ENCODE measurements at places on chromosomes 16 and 17.

DNA sequence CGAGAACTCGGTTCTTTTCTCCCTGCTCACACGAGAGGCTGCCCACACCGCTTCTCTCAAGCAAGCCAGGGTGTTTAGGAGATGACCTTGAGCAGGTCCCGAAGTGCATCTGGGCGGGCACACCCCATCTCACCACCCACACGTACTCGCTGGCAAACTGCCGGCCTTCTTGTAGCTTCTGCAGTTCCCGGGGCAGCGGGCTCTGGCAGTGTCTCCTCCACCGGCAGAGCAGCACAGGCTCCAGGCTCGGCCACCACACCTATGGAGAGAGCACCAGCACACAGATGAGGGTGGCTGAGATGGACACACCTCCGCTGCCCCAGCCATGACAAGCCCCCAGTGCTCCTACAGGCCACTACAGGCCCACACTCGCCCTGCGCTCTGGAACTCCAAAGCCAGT is 23.5 kb downstream of the ZNF276 start:
- DNase-seq = peak; percentile 55

GRCh38 chr17:44607836-44608690 is 48.2 kb upstream of the MEIOC start:
- no peak for DNase-seq

- DNase-seq = peak; percentile 77
Measured at GRCh38 chr16:87464691-87465300, 28.0 kb downstream of the ZCCHC14 start.

DNA sequence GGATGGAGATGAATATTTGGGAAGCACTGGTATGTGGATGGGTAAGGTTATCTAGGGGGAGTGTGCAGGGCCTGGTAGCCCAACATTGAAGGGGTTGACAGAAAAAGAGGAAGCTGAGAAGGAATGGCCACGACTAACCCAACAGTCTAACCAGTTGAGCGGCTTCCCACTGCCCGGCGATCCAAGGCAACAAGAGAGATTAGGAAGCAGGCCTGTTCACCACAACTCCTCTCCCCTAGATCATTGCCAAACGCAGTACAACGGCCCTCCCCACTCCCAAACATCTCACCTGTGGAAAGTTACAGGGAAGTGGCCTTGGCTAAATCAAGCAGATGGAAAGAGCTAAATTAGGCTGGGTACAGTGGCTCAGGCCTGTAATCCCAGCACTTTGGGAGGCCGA is 11.2 kb upstream of the RANGRF start:
- DNase-seq = no peak

DNA sequence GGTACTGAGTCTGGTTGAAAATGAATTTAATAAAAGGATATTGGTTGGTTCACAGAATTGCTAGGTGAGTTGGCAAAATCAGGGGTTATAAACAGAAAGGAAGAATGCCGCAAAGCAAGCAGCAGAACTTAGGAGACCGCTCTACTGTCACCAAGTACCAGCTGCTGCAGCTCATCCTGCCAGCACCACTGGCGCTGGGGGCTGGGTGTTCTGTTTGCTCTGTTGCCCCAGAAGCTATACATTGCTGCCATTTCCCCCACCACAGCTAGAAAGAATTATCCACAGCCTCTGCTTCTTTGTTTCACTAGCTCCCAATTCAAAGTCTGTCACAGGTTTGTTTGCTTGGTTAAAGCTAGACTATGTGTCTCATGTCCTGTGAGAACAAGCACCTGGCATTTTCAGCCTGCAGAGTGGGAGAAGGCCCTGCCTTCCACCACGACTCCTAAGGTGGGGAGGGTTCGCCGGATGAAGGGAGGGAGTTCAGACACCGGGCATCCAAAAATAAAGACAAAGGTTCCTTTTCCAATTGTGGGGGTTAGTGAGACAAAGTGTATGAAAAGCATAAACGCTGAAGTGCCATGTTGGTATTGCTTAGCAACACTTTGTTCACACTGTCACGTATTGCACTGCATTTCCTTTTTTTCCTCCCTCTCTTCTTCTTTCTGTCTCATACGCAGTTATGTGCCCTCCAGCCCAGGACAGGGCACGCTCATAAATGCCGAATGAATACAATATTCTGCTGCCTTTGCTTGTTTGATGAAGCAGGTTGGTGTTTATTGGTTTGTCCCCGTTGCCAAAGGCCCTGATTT is 9.6 kb upstream of the CPD start:
- no peak for DNase-seq

DNA sequence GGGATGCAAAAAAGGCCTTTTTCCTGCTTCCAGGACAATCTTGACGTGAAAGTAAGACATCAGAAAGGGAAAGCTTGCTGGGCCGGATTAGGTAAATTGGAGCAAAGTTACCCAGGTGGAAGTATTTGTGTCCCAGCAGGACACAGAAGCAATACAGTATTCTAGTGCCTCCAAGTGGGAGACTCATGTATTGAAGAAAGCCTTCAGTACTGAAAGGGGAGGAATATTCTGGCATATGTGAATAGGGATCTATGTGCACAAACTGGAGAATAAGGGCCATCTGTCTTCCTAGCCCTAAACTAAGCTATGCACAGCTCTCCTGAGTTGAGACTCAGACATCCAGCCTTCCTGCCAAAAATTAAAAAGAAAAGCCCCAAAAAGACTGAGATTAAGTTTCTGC is 327.3 kb upstream of the CDH8 start:
- no peak for DNase-seq

GRCh38 chr17:80577876-80578570 is 33.4 kb downstream of the RPTOR start:
- DNase-seq = no peak

- no peak for DNase-seq
Measured at GRCh38 chr16:81639931-81640680, 139.0 kb upstream of the PLCG2 start.

DNA sequence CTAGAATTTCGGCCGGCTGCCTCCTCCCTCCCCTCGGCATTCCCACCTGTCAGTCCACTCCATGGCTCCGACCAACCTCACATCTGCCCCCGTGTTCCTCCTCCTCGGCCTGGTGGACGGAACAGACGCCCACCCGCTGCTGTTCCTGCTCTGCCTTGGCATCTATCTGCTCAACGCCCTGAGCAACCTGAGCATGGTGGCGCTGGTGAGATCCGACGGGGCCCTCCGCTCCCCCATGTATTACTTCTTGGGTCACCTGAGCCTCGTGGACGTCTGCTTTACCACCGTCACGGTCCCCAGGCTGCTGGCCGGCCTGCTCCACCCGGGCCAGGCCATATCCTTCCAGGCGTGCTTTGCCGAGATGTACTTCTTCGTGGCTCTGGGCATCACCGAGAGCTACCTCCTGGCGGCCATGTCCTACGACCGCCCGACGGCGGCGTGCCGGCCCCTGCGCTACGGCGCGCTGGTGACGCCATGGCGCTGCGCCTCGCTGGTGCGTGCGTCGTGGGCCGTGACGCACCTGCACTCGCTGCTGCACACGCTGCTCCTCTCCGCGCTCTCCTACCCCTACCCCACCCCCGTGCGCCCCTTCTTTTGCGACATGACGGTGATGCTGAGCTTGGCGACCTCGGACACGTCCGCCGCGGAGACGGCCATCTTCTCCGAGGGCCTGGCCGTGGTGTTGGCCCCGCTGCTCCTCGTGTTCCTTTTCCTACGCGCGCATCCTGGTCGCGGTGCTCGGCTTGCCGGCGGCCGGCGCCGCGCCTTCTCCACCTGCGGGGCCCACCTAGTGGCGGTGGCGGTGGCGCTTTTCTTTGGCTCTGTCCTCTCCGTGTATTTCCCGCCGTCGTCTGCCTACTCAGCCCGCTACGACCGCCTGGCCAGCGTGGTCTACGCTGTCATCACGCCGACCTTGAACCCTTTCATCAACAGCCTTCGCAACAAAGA is at the start of gene OR3A2:
Gene OR3A2 (minus strand): TSS at position 440 of the 948 bp plus-strand sequence.
- DNase-seq = no peak

DNA sequence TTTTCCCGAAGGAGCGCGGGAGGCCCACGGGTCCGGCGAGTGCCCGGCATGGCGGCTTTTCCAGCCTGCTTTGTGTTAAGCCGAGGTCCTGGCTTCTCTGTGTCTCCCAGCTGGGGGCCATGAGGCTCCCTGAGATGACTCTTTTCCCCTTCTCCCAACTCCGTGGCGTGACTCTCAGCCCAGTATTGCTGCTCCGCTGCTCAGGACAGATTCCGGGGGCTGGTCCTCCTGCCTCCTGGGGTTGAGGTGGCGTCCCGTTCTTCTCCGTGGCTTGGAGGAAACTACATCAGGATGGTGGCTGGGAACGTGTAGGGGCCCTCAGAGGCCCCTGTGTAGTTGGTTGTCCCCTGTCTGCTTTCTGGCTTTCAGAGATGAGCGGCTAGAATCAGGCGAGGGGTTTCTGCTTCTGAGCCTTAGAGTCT is 951 bp downstream of the GPS1 start:
- DNase-seq = no peak

- no peak for DNase-seq
Measured at GRCh38 chr17:41453066-41453465, 12.3 kb upstream of the KRT38 start.

DNA sequence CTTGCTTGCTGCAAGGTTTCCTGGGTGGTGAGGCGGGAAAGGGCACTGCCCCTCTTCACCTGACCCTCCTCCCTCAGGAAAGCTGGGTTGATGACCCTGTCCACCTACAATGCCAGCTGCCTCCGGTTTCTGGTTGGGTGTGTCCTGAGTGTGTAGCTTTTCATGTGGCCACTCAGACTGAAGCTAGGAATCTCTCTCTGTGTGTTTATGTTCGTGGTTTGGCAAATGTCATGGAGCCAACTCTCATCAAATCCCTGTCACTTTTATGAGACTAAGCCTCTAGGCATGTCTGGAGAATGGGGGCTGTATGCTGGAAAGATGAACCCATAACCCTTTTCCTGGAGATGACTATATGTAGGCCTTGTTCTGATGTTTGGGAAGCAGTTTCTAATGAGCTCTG is 17.1 kb downstream of the PLEKHG4 start:
- DNase-seq = no peak

DNA sequence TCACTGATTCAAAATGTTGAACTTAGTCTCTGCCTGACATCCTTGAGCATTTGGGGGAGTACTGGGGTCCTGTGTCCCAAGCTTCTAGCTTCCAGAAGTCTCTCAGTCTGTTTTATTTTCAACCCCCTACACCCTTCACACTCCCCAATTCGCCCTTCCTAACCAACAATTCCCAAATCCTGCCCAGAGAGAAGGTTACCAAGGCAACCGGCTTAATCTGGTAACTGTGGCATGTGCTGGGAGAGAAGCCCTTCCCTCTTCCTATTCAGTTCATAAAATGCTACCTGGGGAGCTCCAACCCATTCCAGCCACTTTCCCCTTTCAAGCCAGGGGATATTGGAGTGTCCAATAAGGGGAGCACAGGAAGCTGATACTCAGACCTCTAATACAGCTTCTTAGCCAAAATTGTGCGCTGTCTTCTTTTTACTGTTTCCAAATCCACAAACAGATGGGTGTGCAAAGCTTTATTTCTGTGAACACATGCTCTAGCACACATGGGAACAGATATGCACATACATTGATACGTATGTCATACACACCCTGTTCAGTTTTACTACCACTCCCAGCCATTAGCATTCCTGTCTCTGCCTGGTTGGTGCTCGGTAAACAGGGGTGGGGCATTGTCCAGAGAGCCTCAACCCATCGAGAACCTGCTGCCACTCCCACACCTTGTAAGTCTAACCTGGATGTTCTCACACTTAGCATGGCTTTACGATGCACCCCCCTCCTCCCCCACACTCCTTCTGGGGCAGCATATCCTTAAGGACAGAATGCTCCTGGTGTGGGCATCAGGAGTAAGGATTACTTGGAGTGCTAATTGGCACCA is 1.1 kb upstream of the RAPGEFL1 start:
- no peak for DNase-seq

DNA sequence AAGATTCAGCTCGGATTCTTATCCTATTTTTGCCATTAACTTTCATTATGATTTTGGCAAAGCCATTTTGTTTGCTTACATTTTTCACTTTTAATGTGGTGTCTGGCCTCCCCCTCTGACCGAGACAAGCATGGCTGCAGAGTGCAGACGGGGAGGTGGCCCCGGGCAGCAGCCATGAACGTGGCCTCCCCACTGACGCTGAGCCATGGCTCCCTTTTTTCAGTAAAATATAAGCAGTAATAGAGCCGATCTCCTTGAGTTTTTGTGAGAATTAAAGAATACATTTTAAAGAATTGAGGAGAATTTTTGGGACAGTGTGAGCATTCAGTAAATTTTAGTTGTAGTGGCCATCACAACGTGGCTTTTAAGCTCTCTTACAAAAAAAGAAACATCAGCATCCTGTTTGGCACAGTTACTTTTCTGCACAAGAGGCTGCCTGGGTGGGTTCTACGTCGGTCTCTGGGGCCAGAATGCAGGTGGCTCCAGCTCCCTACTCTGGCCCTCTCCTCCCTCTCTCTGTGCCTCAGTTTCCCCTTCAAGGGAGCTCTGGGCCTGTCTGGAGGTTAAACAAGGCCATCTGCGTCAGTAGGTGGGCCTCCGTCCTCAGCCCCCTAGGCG is 68.8 kb upstream of the ZNF750 start:
- no peak for DNase-seq

- DNase-seq = peak; percentile 87
Measured at GRCh38 chr17:45147581-45148182, 593 bp upstream of the HEXIM1 start.

DNA sequence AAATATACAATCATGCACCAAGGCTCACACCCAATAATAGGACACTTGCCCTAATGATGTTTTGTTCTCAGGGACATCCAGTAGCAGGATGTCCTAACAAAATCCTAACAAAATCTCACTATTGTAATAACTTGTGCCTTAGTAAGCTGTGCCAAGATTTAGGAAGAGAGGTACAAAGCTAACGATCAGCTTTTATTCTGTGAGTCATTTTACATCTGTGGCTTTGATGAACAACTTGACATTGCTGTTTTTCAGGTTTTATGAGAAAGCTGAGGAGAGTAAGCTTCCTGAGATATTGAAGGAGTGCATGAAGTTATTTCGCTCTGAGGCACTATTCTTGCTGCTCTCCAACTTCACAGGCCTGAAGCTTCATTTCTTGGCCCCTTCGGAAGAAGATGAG is 18.9 kb downstream of the OGFOD1 start:
- no peak for DNase-seq

- DNase-seq = no peak
Measured at GRCh38 chr17:1732833-1733321, 8.4 kb downstream of the WDR81 start.

- no peak for DNase-seq
Measured at GRCh38 chr16:30401768-30402425, 5.5 kb upstream of the ZNF771 start.

GRCh38 chr17:76917829-76918228 is 49.6 kb downstream of the MGAT5B start:
- DNase-seq = no peak

- no peak for DNase-seq
Measured at GRCh38 chr17:72238157-72238673, 117.4 kb downstream of the SOX9 start.

- DNase-seq = no peak
Measured at GRCh38 chr16:12881740-12882139, 19.7 kb upstream of the SHISA9 start.

GRCh38 chr17:3754066-3754457 is 30.4 kb downstream of the HASPIN start:
- no peak for DNase-seq

Data from ovary (tissue), 10 donors.